Activated T-helper 2 cell treated with anti-CD3 and anti-CD28 coated beads, Interferon-gamma antibody, Interleukin-2, Interleukin-4, amounts not matched to agents 10 μg/mL and 5 μg/mL and 100 μg/mL, durations not matched to agents 14 hours and 24 hours and 36 hours (primary cell): ENCODE measurements at places on chromosomes 12 and 14. TPM values are rescaled to one million over a fixed set of nuclear protein-coding genes. Genes with fewer than 3 reads are reported as not detected.

PRKAB1 gene
- 26.8 and 28.2 TPM in 2 replicates for total RNA-seq

CEBPE gene
- not detected in 2 replicates for total RNA-seq

DHRS4L2 gene
- 23.9 and 24.9 TPM in 2 replicates for total RNA-seq

OVCH1 gene
- total RNA-seq: not detected in 2 replicates

PTPRO gene
- total RNA-seq: 0.41 TPM in 1 of 2 replicates, not detected in the other

BMP4 gene
- total RNA-seq: not detected in 2 replicates

WNT1 gene
- 0.60 and 0.66 TPM in 2 replicates for total RNA-seq

CLEC6A gene
- not detected in 2 replicates for total RNA-seq

ESR2 gene
- 0.09 TPM in 1 of 2 replicates, not detected in the other for total RNA-seq

TAS2R20 gene
- total RNA-seq: 1.5 and 2.5 TPM in 2 replicates

DYRK4 gene
- total RNA-seq: 30.1 and 34.4 TPM in 2 replicates

AQP6 gene
- total RNA-seq: not detected in 2 replicates

CAPS2 gene
- total RNA-seq: 1.2 and 2.2 TPM in 2 replicates

GRCh38 chr14:89406941-89407340, 10.1 kb downstream of the FOXN3 start:
- DNase-seq: no peak

GRCh38 chr12:29561664-29562071, 64.2 kb upstream of the OVCH1 start:
- no peak for DNase-seq

- DNase-seq: no peak
Measured at GRCh38 chr12:25859976-25860375, 98.5 kb upstream of the RASSF8 start.

DNA sequence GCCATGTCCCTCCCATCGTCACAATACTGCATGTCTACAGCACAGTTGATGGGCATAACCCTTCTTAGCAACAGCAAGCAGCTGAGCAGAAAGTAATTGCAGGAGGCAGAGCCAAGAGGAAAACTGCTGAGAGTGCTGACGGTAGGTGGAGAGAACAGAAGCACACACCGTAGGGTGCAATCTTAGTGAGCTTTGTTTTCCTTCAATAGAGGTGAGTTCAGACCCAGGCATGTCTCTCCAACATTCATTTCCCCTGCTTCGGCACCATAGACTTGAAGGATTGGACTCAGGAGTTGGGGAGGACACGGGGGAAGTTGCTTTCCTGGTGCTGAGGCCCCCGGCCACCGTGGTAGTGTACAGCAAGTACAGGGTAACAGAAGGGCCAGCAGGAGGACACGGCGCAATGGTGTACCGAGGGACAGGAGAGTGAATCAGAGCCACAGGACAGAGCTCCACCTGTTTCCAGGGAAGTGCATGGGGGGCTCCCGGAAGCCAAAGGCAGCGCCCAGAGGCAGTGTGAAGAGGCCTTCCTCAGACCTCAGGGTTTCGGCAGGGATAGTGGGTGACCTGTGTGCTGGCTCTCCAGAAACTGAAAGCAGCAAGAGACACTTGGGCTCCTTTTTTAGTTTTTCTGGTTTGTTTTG, 36.3 kb upstream of the SINHCAF start:
- DNase-seq: peak; percentile 9

GRCh38 chr14:91258011-91258618, 13.6 kb upstream of the GPR68 start:
- no peak for DNase-seq

GRCh38 chr14:22024137-22024536, 350.5 kb upstream of the OR4E1 start:
- no peak for DNase-seq

DNA sequence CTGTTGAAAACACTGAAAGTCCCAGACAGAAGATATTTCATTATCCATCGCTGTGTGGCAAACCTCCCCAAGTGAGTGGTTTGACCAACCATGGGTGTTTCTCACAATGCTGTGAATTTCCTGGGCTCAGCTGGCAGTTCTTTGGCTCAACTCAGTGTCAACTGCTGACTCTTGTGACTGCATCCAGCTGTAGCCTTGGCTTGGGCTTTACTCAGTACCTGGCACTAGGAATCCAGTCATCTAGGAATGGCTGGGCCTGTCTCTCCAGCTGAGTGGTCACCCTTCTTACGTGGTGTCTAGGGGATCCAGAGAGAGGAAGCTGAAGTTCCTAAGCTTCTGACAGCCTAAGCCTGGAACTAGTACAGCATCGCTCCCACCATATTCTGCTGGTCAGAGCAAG, 80.7 kb upstream of the PSMC1 start:
- no peak for DNase-seq

GRCh38 chr14:51860825-51861499, 550 bp downstream of the GNG2 start:
- DNase-seq: no peak

DNA sequence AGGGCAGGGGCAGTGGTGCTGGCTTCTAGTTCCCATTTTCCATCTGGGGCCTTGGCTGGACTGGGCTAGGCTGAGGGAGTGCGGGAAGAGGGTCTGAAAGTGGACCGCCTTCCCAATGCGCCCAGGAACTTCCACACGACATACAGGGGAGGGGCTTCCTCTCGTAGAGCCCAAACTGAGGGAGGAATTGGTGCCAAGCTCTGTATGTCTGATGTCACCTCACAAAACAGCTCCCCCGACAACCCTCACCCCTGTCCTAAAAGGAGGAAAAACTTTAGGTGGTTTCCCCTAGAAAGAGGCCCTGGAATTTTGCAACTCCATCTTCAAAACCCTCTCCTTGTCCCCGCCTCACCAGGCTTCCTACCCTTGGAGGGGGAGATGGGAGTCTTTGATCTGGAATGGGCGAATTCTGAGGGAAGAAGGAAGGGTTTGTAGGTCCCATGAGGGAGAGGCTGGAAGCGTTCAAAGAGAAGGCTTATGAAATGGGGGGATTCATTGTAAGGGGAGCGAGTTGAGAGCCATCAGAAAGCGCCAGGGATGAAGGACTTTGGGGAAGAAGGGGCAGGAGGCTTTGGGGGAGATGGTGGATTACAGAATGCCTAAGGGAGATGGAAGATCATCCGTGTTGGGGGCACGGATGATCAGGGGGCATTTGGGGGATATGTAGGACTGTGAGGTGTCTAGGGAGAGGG, 844 bp downstream of the GLTP start:
- no peak for DNase-seq

DNA sequence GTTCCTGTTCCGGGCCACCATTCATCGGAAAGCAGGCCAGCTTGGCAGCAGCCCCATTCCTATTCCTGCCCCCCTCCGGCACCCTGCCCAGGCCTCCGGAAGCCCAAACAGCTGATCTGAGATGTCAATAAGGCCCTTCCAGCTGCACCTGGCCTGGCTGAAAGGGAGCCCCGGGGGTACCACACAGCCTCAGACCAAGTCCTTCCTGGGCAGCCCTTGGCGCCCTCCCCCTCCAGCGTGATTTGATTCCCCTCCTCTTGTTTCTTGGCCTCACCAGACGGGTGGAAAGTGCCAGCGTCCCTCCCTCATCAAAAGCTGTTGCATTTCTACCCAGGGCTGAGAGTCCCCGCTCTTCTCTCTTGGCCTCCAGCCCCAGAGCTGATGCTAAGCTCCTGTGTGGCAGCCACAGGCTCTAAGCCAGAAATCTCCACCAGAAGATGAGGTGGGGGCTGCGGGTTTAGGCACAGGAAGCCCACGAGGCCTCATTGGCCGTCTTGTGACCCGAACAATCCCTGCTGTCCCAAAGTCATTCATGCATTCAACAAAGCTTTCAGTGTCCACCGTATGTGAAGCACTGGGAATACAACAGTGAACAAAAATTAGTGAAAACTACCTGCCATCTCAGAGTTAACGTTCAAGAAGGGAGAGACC, 215.4 kb downstream of the SLC41A2 start:
- DNase-seq: no peak

GRCh38 chr12:29447285-29447975, 50.1 kb downstream of the OVCH1 start:
- no peak for DNase-seq

DNA sequence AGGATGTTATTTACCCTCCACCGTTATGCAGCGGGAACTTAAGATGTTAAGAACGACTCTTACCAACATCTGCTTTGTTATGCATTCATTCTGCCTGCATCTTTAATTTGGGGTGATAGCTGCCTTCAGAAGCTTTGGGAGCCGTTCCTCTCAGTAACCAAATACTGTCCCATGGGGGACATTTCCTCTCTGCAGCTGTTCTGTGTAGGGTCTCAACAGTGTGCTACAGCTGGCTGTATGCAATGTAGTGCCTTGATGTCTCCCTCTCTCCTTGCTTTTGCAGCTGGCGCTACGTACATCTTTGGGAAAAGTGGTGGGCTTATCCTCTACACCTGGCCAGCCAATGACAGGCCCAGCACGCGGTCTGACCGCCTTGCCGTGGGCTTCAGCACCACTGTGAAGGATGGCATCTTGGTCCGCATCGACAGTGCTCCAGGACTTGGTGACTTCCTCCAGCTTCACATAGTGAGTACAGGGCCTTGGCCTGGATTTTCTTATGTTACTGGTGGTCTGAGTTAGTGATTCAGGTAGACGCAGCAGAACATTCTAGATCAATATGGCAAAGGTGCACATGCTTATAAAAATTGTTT, 744.3 kb downstream of the DIO2 start:
- no peak for DNase-seq

- no peak for DNase-seq
Measured at GRCh38 chr14:100291305-100292075, 14.8 kb downstream of the SLC25A29 start.

- no peak for DNase-seq
Measured at GRCh38 chr12:55843431-55843830, 695 bp upstream of the MMP19 start.

DNA sequence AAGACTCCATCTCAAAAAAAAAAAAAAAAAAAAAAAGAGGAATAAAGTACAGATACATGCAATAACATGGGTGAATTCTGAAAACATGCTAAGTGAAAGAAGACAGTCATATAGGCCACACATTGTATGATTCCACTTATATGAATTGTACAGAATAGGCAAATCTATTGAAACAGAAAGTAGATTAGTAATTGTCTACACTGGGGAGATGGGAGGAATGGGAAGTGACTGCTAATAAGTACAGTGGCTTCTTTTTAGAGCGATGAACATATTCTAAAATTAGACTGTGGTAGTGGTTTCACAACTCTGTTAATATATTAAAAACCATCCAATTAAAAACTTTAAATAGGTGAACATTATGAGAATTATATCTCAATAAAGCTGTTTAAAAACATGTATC, 74.4 kb downstream of the ANKS1B start:
- DNase-seq: no peak

DNA sequence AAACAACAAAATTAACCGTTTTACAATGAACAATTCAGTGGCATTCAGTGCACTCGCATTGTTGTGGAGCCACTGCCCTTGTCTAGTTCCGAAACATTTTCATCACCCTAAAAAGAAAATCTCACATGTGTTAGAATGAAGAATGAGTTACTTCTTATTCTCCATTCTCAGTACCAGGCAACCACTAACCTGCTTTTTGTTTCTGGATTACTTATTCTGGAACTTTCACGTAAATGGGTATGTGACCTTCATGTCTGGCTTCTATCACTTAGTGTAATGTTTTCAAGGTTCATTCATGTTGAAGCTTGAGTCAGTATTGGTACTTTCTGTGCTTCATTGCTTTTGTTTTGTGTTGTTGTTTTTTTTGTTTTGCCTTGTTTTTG, 15.6 kb downstream of the RCOR1 start:
- no peak for DNase-seq

DNA sequence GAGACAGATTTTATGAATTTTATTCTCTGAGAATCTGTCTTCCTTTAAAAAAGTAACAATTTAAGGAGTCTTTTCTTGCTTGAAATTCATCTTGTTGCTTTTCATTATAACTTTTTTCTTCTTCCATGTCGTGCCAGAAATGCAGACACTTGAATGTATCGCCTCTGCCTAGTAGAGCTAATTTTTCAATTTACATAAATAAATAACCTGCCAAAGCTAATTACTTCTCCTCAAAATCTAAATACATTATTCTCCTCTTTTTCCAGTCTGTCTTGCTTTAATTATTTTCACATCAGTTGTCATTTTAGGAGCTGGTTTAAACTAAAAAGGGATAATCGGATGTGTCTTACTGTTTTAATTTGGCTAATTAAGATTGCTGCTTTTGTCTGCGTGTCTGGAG, 711.1 kb upstream of the SEL1L start:
- DNase-seq: no peak

GRCh38 chr14:98140862-98141530, 1131.0 kb downstream of the BCL11B start:
- DNase-seq: no peak

GRCh38 chr12:131009595-131010395, 56.1 kb downstream of the ADGRD1 start:
- no peak for DNase-seq

DNA sequence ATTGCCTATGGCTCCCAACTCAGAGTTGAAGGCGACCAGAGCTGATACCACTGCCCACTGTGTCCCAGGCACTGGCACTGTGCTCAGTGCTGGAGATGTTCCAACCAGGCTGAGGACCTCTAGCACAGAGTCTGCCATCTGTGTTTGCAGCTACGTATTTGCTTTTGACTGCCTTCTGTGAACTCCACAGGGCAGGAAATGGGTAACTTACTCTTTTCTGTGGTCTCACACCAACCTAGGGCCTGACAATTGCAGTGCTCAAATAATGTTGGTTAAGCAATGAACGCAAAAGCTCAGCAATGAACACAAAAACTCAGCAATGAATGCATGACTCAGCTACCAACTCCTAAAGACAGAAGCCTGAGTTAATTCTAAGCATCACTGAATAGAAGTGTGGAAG, 202.8 kb downstream of the NUAK1 start:
- no peak for DNase-seq

GRCh38 chr14:78292003-78292402, 121.8 kb downstream of the NRXN3 start:
- no peak for DNase-seq

- DNase-seq: no peak
Measured at GRCh38 chr12:86254399-86255107, 1.6 kb downstream of the MGAT4C start.

GRCh38 chr14:63893701-63894458, 41.1 kb downstream of the SYNE2 start:
- DNase-seq: no peak

- DNase-seq: peak; percentile 14
Measured at GRCh38 chr12:45878630-45879255, 111.6 kb downstream of the SCAF11 start.

DNA sequence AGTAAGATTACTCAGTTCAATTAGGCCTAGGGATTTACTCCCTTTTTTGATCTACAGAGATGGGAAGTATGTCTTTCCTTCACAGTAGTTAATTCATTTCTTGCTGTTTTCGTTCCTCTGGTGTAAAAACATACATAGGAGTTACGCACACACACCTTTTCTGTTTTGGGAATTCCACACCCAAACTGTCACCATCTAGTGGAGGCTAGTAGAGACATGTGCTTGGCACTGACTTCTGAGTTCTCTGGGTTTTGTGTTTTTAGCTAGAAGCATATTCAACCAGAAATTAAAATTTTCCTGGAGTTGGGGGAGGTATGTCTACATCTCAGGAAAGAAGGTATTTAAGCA, 1.4 kb downstream of the SUSD6 start:
- DNase-seq: no peak

DNA sequence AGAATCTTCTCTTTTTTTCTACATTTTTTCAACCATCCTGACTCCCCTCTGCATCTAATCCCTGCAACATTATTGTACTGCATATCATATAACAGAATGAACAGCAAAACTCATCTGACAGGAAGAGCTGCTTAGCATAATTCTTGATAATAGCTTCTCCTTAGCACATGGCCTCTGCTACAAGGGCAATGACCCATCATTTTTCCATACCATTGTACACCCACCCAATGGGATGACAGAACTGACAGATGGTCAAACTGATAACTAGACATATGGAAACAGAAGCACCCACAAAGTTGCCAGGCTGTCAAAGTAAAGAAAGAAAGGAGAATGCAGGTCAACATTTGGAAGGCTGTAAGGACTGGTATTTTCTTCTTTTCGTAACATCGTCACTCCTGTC, 390.4 kb upstream of the USP15 start:
- no peak for DNase-seq

- no peak for DNase-seq
Measured at GRCh38 chr12:89041078-89041477, 311.2 kb downstream of the DUSP6 start.
